ENCODE measurements at places on chromosomes 16 and 17.

- no peak for DNase-seq
Measured at GRCh38 chr16:12516621-12517309, 286.9 kb downstream of the CPPED1 start.

DNA sequence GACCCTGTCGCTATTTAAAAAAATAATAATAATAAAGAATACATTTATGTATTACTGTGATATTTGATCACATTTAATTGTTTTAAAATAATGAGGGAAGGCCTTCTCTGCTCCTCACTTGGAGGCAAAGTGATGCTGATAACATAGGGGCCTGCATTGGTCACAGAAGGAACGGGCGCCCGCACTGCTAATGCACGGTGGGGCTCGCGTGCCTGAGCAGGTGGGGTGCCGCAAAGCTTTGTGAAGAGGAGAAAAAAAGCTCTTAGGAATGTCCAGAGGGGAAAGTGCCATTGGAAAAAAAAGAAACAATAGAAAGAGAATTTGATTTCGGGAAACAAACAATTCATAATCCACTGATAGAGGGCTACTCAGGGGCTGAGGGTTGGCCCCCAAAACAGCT is 143.8 kb downstream of the ZNF423 start:
- DNase-seq: no peak

DNA sequence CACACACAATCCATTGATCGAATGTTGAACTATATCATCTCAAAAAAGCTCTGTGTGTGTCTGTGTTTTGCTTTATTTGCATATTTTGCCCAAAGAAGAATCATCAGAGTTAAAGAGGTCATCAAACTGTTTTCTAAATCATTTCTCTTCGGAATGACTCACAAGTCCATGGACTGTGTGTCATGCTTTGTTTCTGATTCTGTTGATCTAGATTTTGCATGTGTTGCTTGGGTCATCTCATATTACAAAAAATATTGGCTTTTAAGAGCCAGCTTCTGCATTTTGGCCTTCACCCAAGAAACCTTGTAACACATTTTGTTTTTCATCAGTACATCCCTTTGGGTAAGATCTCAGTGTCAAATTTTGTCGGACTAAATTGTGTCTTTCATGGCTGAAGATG is 471.2 kb upstream of the HSBP1 start:
- no peak for DNase-seq

- DNase-seq: no peak
Measured at GRCh38 chr17:46908068-46908737, 14.8 kb upstream of the GOSR2 start.

DNA sequence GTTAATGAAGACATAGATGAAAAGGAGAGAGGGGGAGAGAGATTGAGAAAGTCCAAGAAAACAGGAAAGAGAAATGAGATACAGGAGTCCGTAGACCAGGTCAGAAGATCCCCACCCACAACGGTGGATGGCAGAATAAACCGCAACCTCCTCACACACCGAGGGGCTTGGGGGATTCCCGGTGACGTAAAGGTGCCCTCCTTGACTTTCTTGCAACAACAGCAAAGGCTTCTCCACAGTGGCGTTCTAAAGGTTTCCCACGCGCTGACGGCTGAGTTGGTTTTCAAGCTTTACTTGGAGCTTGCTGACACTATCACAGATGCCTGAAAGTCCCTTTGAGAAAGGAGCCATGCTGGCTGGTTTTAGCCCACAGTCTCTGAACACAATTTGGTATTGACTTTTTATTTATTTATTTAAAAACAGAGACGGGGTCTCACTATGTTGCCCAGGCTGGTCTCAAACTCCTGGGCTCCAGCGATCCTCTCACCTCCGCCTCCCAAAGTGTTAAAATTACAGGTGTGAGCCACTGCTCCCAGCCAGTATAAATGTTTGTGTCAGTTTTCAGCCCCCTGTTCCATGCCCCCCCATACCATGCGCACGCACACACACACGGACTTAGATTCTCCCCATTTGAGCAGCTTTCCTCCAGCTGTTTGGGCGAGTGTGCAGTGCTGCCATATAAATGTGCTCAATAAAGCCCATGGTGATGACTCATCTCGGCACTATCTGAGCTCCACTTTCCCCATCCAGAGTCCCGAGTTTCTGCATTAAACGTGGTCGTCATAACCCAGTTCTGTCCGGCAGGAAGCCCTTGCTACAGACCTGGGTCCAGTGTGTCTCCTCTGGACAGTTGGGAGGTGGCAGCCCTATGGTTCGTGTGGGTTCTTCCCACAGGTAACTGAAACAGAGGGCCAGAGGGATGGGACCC is 33.0 kb upstream of the SEC14L1 start:
- no peak for DNase-seq

DNA sequence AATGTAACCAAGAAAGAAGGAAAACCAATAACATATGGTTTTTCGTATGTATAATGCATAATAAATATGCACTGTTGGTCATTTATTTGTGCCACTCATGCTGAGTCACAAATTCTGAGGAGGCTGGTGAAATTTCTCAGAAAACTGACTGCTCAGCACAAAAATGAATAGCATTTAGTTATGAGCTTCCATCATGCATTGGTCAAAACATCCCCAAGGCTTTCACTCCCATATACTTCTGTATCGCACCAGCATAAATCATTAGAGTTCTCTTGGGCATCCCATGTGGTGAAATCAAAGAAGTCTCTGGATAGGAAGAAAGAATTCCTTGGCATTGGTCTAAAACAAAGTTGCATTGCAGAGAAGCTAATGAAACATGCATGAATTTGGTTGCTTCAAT is 785.6 kb upstream of the CDH8 start:
- no peak for DNase-seq

- DNase-seq: no peak
Measured at GRCh38 chr17:57513569-57513968, 231.5 kb downstream of the CCDC182 start.

- no peak for DNase-seq
Measured at GRCh38 chr16:87570938-87571867, 31.1 kb upstream of the JPH3 start.

DNA sequence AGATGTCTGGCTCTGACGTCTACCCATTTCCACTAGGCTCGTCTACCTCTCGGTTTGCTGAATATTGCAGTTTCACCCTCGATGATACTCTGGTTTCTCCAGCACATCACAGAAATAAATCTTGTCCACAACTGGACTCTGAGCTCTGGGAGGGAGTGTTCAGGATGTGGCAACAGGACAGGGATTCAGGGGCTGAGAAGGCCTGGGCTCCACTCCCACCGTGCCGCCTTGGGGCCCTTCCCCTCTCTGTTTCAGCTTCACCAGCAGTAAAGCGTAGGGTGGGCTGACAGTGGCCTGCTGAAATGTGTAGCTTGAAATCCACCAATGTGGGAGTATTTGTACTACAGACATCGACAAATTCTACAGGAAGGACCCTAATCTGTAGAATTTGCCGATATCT is 20.0 kb downstream of the TEKT1 start:
- DNase-seq: no peak

GRCh38 chr17:43698678-43699437 is 37.1 kb upstream of the MEOX1 start:
- no peak for DNase-seq

DNA sequence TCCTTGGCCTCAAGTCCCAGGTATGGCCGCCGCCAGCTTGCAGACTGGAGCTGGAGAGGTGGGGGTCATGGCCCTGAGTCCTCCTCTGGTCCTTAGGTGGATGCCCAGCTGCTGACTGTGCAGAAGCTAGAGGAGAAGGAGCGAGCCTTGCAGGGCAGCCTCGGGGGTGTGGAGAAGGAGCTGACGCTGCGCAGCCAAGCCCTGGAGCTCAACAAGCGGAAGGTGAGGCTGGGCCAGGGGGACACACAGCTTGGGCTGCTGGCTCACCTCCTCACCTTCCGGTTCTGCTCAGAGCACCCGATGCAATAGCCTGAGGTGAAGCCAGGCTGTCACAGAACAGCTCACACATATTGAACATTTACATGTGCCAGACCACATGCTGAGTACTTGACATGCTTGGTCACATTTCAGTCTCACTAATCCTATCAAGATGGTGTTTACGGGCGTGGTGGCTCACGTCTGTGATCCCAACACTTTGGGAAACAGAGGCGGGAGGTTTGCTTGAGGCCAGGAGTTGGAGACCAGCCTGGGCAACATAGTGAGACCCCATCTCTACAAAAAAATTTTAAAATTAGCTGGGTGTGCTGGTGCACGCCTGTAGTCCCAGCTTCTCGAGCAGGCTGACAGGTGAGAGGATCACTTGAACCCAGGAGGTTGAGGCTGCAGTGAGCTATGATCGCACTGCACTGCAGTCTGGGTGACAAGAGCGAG is 7.4 kb downstream of the RNF40 start:
- DNase-seq: no peak

- DNase-seq: no peak
Measured at GRCh38 chr16:78005881-78006280, 16.5 kb upstream of the CLEC3A start.

GRCh38 chr16:86995456-86995855 is 321.7 kb downstream of the C16orf95 start:
- DNase-seq: no peak

GRCh38 chr17:5869041-5869745 is 201.0 kb upstream of the WSCD1 start:
- DNase-seq: no peak

DNA sequence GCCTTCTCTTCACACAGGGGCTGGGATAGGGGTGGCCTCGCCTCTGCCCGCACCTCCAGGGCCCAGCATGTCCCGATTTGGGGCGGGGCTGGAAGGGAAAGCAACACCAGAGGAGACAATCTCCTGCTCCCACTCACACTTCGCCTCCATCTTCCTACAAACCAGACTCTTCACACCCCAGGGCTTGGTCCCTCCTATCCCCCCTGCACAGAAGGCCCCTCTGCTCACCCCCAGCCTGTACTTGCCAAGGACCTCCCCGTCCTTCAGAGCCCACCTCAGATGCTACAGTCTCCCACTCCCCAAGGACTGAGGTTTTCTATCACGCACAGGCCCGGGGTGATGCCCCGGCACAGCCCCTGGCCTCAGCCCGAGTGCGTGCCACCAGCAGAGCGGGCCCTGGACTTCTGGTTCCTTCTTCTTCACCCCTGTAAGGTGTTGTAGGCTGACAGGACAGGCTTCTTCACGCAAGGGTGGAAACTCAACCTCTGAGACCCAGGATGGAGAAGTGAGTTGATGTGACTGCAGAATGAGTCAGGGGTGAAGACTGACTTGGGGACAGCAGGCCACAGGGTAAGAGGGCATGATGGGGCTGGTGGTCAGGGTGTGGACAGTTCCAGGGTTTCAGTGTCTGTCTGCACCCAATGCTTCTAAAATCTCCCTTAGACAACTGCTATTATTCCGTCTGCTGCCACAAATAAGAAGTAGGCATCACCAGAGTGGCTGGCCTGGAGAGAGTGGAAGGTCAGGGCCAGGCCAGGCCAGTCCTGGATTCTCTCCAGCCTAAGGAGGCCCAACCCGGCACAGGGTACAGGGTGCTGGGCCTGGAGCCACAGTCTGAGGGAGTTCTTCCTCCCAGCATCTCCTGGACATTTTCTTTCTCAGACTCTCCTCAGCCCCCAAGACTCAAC is 2.5 kb downstream of the ITGAE start:
- no peak for DNase-seq

DNA sequence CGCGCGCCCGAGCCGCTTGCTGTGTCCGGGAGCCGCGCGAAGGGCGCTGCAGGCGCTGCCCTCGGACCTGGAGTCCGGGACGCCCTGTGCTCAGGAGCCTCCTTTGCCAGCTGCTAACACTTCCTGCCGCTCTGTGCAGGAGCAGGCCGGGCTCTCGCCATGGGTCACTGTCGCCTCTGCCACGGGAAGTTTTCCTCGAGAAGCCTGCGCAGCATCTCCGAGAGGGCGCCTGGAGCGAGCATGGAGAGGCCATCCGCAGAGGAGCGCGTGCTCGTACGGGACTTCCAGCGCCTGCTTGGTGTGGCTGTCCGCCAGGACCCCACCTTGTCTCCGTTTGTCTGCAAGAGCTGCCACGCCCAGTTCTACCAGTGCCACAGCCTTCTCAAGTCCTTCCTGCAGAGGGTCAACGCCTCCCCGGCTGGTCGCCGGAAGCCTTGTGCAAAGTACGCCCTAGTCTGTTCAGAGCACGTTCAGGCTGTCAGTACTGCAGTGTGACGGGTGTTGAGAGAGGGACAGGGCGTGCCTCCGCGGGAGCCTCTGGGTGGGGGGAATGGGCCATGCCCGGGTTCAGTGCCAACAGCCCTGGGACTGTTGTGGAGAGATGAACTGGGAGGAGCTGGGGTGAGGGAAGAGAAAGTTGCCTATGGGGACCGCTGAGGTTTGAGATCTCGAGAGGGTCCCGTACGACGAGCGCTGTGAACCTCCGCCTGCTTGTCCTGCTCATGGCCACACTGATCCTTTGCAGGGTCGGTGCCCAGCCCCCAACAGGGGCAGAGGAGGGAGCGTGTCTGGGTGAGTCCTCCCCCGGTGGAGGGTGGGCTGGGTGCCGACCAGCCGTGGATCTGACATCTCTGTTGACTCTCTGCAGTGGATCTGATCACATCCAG is 1.3 kb downstream of the ZNF276 start:
- peak; percentile 37 for DNase-seq

DNA sequence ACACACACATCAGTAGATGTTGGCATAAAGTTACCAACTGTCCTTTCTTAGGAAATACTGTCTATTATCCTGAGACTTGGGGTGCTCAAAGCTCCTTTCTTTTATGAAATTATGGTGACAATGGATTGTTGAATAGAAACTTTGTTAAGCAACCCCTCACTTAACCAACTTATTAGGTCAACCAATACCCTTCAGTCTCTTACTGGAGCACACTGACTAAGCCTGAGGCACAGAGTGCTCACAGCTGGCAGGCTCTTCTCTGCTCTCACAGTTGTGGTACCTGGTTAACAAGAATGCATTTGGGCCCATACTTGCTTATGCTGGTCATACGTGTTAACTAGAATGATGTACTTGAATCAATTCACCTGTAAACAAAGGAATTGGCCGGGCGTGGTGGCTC is 24.8 kb downstream of the CD300LF start:
- no peak for DNase-seq

- no peak for DNase-seq
Measured at GRCh38 chr16:79128706-79129105, 471.8 kb downstream of the MAF start.

GRCh38 chr17:45009676-45010467 is 41.6 kb downstream of the DCAKD start:
- no peak for DNase-seq

- no peak for DNase-seq
Measured at GRCh38 chr17:1179818-1180742, at the start of gene ABR. Gene ABR (minus strand): TSS chr17:1179981. CDS start chr17:1179727, 254 bp downstream.

- no peak for DNase-seq
Measured at GRCh38 chr16:27918755-27919154, 144.8 kb downstream of the GSG1L start.

GRCh38 chr17:81057079-81057730 is 22.3 kb downstream of the BAIAP2 start:
- no peak for DNase-seq

DNA sequence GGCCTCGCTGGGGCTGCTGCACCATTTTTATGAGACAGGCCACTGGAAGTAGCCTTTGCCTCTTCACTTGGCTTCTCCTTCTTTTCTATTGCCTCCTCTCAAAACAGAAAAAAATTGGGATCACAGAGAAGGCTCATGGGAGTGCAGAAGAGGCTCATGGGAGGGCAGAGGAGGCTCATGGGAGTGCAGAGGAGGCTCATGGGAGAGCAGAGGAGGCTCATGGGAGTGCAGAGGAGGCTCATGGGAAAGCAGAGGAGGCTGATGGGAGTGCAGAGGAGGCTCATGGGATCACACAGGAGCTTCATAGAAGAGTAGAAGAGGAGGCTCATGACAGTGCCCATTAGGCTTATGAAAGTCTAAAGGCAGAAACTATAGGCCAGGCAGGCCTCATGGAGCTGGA is 211.2 kb downstream of the IRF8 start:
- no peak for DNase-seq

- no peak for DNase-seq
Measured at GRCh38 chr17:42676424-42677011, at the start of gene PLEKHH3. Gene PLEKHH3 (minus strand): TSS chr17:42676994. CDS start chr17:42676563, 431 bp downstream.

Data from SW 1271 (cell line).